ENCODE measurements at places on chromosomes 5 and 9.

GRCh38 chr5:143217804-143218160 lies 185.7 kb downstream of the NR3C1 start:
- DNase-seq = no peak

GRCh38 chr9:38088006-38088925 lies 19.2 kb upstream of the SHB start:
- DNase-seq = peak; percentile 68

DNA sequence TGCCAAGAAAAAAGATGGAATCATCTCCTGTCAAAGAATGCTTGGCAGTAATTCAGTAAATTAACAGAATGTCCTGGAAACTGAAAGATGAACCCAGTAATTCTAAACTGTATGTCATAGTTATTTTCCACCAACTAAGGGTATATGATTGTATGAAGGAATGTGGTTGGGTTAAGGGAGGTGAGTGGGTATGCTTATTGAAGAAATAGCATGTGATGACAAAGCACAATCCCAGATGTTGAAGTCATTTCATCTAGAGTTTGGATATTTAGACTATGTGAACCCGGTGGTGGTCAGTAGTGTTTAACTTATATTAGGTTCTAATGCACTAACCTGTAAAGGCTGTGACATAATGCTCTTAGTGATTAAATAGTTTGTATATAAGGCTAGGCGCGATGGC lies 87.3 kb downstream of the CDKN2A start:
- no peak for DNase-seq

- DNase-seq = peak; percentile 48
These were observed 51.4 kb downstream of the SMARCA2 start for GRCh38 chr9:2066312-2067273.

- no peak for DNase-seq
These were observed 57.5 kb downstream of the CDH18 start for GRCh38 chr5:19930451-19930850.

- DNase-seq = no peak
These were observed 8.2 kb upstream of the AK1 start for GRCh38 chr9:127885508-127886281.

DNA sequence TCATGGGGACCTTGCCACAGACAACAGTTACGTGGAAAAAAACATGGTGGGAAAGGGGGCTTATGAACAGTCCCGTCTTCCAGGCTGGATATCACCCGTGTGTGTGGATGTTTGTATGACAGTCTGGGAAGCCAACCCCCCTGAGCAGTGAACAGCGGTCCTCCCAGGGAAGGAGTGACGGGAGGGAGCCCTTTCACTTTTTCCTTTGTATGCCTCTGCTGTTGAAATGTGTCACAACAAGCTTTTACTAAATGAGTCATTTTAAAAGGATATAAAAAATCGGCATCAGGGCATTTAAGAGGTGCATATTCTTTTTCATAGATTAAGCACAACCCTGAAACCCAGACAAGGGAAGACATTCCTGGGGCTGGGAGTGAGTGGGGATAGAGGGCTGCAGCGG lies 5.1 kb downstream of the MYMK start:
- no peak for DNase-seq

DNA sequence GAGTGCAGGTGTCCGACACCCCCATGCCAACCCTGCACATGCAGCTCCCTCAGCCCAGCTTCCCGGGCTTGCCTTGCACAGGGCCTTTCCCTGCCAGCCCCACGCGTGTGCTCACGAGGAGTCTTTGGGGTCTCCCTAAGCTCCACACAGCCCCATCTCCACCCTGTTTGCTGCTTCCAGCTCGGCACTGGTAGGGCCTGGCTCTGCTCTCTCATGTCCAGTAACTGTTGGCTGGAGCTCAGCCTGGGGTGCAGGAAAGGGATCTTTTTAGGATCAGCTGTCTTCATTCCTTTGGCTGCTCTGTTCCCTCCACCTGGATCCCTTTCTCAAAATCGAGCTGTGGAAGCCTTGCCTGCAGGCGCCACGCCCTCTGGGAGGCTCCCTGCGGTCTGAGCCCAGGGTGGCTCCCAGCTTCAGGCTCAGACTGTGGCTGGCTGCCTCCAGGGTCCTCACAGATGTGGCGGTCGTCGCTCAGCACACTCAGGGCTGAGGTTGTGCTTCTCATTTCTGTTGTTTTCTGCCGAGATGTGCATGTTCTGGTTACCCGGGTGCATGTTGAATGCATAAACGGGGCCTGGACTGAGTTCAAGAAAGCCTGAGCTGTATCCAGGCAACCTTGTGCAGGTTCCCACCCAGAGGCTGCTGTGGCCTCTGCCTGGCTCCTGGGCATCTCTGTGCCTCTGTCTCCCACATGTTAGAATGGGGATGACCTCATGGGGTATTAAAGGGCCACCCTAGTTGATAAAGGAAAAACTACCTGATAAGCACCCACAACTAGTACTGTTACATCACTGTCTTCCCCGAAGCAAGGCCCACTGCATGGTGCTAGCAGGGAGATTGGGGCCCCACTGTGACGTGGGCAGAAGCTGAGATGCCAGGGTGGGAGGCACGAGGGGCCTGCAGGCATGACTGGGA lies 4.3 kb downstream of the CACNA1B start:
- DNase-seq = no peak

DNA sequence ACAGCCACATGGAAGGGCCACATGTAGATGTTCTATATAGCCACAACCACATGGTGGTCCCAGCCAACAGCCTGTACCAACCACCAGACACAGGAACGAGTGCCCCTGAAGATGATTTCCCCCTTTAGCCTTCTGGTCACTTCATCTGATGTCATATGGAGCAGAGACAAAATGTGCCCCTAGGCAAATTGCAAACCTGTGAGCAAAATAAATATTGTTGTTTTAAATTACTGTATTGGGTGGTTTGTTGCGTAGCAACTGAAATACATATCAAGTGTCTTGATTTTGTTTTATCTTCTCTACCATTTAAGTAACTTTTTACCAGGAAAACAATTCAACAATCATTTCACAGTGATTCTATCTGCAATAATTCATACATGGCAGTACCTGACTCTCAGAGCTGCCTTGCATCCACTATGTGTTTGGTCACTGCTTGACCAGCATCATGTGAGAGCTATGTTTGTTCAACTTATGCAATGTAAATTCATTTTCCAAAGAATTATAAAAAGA lies 142.5 kb upstream of the VLDLR start:
- no peak for DNase-seq

- DNase-seq = no peak
These were observed 575.2 kb downstream of the ISL1 start for GRCh38 chr5:51958473-51958872.

DNA sequence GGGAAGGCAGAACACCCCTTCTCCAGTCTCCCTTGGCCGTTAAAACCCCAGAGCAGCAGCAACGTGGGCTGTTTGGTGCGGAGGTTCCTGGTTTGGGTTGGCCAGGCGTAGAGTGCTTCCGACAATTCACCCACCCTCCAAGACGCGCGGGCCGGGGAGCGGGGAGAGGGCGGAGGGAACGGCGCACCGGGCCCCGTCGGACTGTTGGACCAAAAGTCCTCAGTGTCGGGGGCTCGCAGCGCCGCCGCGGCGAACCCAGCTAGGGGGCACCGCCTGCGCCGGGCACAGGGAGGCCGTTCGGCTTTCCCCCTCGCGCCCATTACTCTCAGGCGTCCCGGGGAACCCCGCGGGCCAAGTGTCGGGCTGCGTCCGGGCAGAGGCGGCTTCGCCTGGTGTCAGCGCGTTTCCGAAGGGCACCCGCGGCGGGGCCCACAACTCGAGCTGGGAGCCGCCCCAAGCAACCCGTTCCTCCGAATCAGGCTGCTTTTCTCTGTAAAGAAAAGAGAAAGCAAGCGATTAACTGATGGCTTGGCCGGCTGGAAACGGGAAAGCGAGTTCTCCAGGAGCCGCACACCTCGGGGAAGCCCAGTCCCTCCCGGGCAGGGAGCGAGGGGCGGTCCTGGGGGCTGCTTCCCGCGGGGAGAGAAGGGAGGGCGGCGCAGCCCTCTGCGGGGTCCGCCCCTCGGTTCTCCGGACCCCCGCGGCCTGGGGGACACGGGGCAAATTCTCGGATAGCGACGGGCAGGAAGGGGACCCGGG lies 145.5 kb downstream of the ERCC6L2 start:
- DNase-seq = peak; percentile 68

- no peak for DNase-seq
These were observed 79.5 kb upstream of the ROR2 start for GRCh38 chr9:92029553-92029952.

- no peak for DNase-seq
These were observed 2.7 kb downstream of the PTGER4 start for GRCh38 chr5:40682154-40683017.

DNA sequence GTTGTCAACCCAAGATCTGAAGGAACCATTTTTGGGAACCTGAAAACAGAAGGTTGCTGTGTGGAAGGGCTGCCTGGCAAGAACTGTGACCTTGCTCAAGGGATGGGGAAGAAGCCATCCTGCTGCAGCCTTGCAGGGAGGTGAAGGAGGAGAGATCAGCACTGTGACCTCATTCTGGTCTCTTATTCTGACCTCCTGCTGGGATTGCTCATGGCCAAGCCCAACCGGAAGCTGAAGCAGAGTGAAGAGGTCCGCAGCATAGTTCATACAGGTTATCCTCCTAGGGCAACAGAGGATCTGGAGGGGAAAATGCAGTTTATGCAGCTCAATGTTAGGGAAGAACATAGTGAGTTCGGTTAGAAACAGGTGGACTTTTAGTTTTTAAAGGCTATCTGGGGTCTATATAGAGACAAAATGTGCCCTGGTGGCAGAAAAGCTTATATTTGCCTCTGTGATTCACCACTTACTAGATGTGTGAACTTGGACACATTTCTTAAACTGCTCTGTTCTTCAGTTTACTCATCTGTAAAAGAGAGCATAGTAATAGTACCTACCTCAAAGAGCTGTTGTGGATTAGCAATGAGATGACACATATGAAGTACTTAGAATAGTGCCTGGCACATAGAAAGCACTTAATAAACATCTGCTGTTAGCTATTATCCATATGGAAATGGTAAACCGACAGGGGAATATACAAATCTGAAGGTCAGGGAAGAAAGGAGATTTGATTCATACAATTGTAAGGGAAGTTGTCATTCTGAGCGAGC lies 57.9 kb upstream of the BNC2 start:
- no peak for DNase-seq

DNA sequence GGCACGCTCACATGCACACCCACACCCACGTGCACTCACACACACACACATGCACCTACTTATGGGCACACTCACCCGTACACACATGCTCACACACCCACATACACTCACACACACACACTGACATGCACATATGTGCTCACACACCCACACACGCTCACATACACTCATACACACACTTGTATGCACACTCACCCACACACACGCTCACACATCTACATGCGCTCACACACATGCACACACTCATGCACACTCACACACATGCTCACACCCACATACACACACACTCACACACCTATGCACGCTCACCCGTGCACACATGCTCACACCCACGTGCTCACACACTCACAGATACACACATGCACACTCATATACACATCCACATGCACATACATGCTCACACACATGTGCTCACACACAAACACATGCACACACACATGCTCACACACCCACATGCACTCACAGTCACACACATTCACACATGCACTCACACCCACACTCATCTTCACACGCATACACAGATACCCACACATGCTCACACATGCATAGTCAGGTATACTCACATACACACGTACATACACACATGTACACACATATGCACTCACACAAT lies 138.3 kb downstream of the OLFM1 start:
- DNase-seq = no peak

GRCh38 chr5:126443374-126443851 lies 20.2 kb downstream of the GRAMD2B start:
- no peak for DNase-seq

DNA sequence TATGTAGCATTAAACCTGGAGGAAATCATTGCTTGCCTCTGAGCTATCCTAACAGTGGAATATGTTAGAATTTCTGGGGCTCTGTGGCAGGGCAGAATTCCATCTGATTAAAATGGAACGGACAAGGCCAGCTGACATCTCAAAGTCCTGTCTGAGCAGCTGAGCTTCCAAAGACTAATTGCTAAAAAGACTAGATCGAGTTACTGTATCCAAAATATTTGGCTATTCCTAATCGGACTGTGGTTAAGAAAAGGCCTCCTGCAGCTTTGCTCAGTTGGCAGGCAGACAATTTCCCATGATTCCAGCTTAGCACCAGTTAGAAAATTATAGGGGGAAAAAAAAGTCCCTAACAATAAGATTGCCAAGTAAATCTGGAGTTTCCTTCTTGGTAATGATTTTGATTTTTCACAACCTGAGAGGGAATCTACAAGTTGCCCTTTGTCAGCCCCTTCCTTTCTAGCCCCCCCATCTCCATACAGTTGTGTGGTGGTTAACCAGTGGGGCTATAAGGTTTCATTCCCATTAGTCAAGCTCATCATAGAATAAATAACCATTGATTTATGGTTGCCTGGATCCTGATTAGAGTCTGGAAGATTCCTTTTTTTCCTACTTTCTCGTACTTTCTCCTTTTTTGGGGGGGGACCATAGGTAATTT lies 26.4 kb downstream of the PTGR1 start:
- no peak for DNase-seq

DNA sequence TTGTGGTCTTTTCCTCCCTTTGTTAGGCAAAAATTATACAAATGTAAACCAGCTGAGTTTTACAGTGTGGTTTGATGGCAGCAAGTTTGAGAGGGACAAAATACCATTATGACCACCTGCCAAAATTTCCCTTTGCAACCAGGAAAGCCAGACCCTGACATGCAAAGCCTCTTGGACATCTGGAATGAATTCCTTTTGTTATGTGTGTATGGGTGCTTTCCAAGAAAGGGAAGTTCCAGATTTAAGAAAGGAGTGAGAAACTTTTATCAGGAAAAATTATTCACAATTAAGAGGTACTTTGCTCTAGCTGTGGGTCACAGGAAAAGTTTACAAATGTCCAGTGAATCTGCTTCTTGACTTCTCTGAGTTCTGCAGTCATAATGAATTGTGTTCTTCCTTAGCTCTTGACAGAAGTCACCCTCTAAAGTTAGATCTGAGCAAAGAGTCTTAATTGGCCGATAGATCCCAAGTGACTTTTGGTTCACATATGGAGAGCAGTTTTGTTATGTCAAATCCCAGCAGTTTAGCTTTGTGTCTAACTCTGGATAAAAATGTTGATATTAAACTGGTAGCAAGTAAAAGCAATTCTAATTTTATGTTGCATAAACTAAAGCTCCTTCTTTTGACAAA lies 295.9 kb upstream of the ZNF608 start:
- DNase-seq = no peak

- no peak for DNase-seq
These were observed 58.4 kb upstream of the RAPGEF1 start for GRCh38 chr9:131798246-131798645.

DNA sequence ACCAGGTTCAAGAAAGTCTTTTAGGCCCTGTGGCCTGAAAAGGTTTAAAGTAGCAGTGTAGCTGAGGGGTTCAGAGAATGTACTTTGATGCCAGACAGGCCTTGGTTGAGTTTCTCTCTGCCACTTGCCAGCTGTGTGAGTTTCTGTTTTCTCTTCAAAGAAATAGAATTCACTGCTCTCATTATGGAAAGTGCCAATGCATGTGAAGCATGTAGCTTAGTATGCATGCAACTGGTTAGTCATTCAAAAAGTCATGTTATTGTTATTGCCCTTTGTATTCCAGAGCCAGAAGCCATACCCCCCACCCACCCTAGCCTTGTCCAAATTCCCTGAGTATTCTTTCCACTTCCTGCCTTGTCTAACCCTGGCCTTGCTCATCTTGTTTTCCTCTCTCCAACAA lies 101.7 kb downstream of the ADRB2 start:
- DNase-seq = no peak

GRCh38 chr5:39578887-39579497 lies 154.2 kb upstream of the DAB2 start:
- peak; percentile 21 for DNase-seq

- DNase-seq = no peak
These were observed 141.9 kb upstream of the EFNA5 start for GRCh38 chr5:107812570-107813141.

Data from CD4-positive, alpha-beta T cell treated with Interleukin-10 for 1 hour (primary cell).